Activated B cell treated with CpG ODN at 0.5 μM for 24 hours (primary cell): ENCODE measurements at places on chromosomes 5 and 9. TPM values are rescaled to one million over a fixed set of nuclear protein-coding genes. Genes with fewer than 3 reads are reported as not detected.

The PLAC8L1 gene
- total RNA-seq: 0.37 and 0.78 TPM in 2 replicates

The IL31RA gene
- total RNA-seq: not detected in 2 replicates

The NKD2 gene
- total RNA-seq: 0.16 and 1.1 TPM in 2 replicates

The GPR150 gene
- 0.60 and 1.1 TPM in 2 replicates for total RNA-seq

The TRAF1 gene
- 115 and 130 TPM in 2 replicates for total RNA-seq

DNA sequence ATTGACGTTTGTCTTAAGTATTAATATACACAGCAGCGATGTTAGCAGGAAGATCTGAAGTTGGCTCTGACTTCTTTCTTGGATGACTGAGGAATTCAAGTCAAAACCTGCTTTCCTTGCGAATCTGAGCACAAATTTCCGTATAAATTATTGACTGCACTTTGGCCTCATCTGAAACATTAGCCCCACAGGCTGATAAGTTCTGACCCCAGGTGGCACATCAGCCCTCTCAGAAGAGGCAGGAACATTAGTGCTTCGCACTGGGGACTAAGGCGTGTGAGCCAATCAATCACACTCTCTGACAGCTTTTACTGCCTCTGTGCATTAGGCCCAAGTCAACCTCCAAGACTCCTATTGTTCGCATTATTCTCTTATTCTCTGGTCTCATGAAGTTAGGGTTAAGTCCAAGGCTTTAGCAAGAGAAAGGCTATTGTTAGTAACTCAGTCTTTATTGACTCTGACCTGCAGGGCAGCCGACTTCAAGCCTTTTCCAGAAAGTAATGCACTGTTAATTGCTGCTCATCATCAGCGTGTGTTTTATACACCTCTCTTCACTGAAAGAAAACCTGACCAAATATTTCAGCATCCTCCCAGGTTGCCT, 84.2 kb downstream of the ZNF608 start:
- H3K4me3 ChIP-seq: no peak overlapping the region
- H3K27ac ChIP-seq: no peak overlapping the region
- H3K36me3 ChIP-seq: no peaks in the 10 kb centered on the region
- H3K4me1 ChIP-seq: peaks cover 38% of the 10 kb centered on the region
- DNase-seq: no peak

- H3K4me1 ChIP-seq: no peaks in the 10 kb centered on the region
- no peak for DNase-seq
- H3K4me3 ChIP-seq: no peak overlapping the region
- H3K36me3 ChIP-seq: no peaks in the 10 kb centered on the region
These were observed 7.5 kb downstream of the GABRB2 start for GRCh38 chr5:161539016-161539415.

GRCh38 chr5:93078082-93079038, 502.7 kb downstream of the NR2F1-AS1 start:
- H3K4me1 ChIP-seq: no peaks in the 10 kb centered on the region
- no peak for DNase-seq
- no peak overlapping the region for H3K4me3 ChIP-seq
- no peaks in the 10 kb centered on the region for H3K27me3 ChIP-seq
- H3K36me3 ChIP-seq: no peaks in the 10 kb centered on the region

- no peak overlapping the region for H3K27ac ChIP-seq
- peaks cover 2% of the 10 kb centered on the region for H3K27me3 ChIP-seq
- peak overlapping the region; percentile 29 for H3K4me3 ChIP-seq
These were observed 43.9 kb upstream of the PRRC2B start for GRCh38 chr9:131349881-131350563.

DNA sequence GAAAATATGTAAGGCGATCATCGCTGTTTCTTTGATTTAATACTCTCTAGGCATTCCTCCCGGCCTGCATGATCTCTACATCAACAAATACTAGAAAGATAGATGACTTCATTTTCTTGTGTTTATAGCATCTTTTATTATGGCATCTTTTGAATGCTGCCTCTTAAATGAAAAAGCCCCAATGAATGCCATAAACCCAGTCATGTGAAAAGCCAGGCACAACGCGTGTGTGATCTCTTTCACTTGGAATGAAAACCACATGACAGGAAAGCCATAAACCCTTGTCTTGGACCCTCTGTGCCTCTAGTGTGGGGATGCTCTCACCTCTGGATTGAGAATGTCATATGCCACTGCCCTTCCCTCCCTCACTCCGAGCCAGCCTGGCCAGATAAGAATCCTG, 476.2 kb downstream of the SEMA5A start:
- no peaks in the 10 kb centered on the region for H3K36me3 ChIP-seq
- DNase-seq: no peak
- H3K4me1 ChIP-seq: no peaks in the 10 kb centered on the region
- H3K4me3 ChIP-seq: no peak overlapping the region
- no peak overlapping the region for H3K27ac ChIP-seq

GRCh38 chr5:67146574-67146973, 50.0 kb downstream of the CD180 start:
- H3K4me3 ChIP-seq: no peak overlapping the region
- no peak overlapping the region for H3K27ac ChIP-seq
- H3K27me3 ChIP-seq: no peaks in the 10 kb centered on the region
- peaks cover 34% of the 10 kb centered on the region for H3K36me3 ChIP-seq

GRCh38 chr9:114056527-114056926, 21.6 kb downstream of the AMBP start:
- H3K4me1 ChIP-seq: peaks cover 8% of the 10 kb centered on the region
- H3K27ac ChIP-seq: no peak overlapping the region
- peaks cover 14% of the 10 kb centered on the region for H3K27me3 ChIP-seq
- DNase-seq: no peak

- no peak for DNase-seq
- peaks cover 2% of the 10 kb centered on the region for H3K27me3 ChIP-seq
- H3K36me3 ChIP-seq: no peaks in the 10 kb centered on the region
- H3K27ac ChIP-seq: no peak overlapping the region
These were observed 37.6 kb upstream of the TRMT10B start for GRCh38 chr9:37715991-37716505.

DNA sequence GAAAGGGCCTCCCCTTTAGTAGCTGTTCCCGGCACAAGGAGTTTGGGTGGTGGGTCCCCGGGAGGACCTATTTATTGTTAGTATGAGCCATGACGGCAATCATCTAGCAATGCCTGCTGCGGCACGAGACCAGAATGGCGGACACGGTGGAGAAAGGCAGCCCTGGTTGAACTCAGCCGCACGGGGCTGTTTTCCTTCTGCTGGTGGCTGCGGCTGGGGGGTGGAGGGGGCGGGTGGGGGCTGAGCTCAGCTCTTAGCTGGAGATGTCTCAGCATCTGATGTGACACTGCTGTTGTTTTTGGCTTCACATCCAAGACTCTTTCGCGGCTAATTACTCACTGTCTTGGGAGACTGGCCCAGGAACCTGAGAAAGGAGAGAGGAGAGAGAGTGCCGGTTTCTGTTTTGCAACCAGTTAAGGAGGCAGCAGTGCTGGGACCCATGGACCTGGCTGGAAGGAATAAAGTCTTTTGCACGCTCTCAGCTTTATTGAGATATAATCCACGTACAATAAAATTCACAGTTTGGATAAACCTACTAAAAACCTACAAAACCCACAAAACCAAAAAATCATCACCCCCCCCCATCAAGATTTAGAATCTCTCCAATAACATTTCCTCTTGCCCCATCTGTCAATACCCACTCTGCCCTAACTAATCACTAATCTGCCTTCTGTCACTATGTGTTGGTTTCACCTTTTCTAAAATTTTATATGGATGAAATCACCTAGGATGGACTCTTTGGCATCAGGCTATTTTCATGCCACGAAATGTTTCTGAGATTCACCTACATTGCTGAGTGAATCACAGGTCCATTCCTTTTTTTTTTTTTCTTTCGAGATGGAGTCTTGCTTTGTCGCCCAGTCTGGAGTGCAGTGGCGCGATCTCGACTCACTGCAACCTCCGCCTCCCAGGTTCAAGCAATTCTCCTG, 81.8 kb upstream of the NEURL1B start:
- no peak overlapping the region for H3K4me3 ChIP-seq
- no peak overlapping the region for H3K27ac ChIP-seq
- H3K27me3 ChIP-seq: peaks cover 11% of the 10 kb centered on the region
- no peaks in the 10 kb centered on the region for H3K4me1 ChIP-seq
- no peaks in the 10 kb centered on the region for H3K36me3 ChIP-seq
- DNase-seq: no peak

GRCh38 chr5:43514471-43514815, 505 bp downstream of the C5orf34 start:
- peaks cover 6% of the 10 kb centered on the region for H3K36me3 ChIP-seq
- DNase-seq: no peak
- H3K27ac ChIP-seq: peak overlapping the region; percentile 95
- peaks cover 23% of the 10 kb centered on the region for H3K4me1 ChIP-seq
- H3K27me3 ChIP-seq: no peaks in the 10 kb centered on the region
- H3K4me3 ChIP-seq: peak overlapping the region; percentile 95

DNA sequence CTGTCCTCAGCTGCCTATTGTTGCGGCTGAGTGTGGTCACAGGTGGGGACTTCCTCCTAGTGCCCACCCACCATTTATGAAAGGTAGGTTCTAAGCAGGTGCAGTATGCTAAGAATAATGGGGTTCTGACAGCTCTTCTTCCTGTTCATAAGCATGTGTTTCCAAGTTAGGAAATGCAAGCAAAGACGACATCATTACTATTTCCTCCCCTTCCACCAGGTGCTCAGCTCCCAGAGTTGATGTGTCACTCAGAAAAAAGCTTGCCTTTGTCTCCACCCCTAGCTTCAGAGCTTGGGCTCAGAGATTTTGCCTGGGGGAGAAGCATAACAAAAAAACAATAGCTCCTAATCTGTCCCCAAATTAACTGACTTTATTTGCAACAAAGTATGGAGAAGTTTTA, 1076.7 kb downstream of the NR2F1-AS1 start:
- H3K4me3 ChIP-seq: no peak overlapping the region
- no peaks in the 10 kb centered on the region for H3K4me1 ChIP-seq
- no peak overlapping the region for H3K27ac ChIP-seq
- H3K27me3 ChIP-seq: no peaks in the 10 kb centered on the region

DNA sequence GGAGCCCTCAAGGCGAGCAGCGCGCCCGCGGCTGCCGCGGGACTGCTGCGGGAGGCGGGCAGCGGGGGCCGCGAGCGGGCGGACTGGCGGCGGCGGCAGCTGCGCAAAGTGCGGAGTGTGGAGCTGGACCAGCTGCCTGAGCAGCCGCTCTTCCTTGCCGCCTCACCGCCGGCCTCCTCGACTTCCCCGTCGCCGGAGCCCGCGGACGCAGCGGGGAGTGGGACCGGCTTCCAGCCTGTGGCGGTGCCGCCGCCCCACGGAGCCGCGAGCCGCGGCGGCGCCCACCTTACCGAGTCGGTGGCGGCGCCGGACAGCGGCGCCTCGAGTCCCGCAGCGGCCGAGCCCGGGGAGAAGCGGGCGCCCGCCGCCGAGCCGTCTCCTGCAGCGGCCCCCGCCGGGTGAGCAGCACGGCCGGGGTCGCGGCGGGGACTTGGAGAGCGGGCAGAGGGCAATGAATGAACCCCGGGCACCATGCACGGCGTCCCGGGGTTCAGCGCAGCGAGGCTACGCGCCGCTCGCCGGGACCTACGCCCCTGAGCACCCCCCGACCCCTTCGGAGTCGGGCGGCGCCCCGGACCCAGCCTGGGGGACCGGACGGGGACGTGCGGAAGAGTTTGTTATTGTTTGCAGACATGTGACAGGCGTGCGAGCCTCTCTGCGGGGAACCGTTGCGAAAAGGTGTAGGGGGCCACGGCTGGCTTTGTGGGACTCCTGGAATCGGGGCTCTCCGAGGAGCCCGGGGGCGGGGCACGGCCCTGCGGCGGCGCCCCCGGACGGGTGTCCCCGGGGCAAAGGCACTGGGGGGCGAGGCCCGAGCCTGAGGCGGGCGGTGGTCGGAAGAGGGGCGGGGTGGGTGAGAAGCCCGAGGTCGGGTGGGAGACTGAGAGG, 553 bp downstream of the MAP3K1 start:
- DNase-seq: peak; percentile 60
- peaks cover 56% of the 10 kb centered on the region for H3K4me1 ChIP-seq
- H3K27me3 ChIP-seq: no peaks in the 10 kb centered on the region
- peak overlapping the region; percentile 93 for H3K4me3 ChIP-seq
- peaks cover 25% of the 10 kb centered on the region for H3K36me3 ChIP-seq

GRCh38 chr9:134343637-134344036, 17.4 kb downstream of the RXRA start:
- no peaks in the 10 kb centered on the region for H3K36me3 ChIP-seq
- no peak overlapping the region for H3K27ac ChIP-seq
- peaks cover 31% of the 10 kb centered on the region for H3K4me1 ChIP-seq
- DNase-seq: no peak
- H3K4me3 ChIP-seq: no peak overlapping the region

DNA sequence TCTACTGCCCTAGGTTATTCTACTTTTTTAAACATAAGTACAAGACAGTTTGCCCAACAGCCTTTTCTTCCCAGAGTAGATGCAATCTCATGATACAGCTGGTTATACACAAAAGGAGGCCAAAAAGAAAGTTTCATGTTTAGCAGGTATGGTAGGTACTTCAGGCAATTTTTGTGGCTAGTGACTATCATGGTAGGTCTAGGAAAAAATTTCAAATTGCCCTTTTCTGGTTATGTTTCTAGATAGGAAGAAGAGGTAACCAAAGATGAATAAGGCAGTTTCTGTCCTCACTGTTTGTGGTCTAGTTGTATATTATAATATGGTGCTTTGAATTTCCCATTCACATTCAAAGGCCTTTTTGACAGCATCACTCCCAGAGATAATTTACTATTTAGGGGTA, 19.7 kb downstream of the MEGF9 start:
- DNase-seq: no peak
- H3K4me3 ChIP-seq: no peak overlapping the region
- no peaks in the 10 kb centered on the region for H3K27me3 ChIP-seq
- H3K27ac ChIP-seq: no peak overlapping the region

DNA sequence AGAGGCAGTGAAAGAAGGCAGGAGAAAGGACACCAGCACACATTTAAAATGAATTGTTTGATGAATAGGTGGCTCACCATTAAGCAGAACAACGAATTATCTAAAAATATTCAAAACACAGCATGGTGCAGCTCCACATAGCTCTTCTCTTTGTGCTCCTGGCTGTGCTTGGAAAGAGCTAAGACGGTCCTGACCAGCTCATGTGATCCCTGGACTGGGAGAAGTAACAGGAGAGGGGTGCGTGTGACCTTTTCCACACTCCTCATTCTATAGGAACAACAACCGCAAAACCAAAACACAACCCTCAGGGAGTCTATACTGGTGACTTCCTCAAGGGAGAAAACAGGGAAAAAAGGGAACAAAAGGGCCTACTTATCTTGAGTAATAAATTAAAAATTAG, 140.5 kb downstream of the DIRAS2 start:
- H3K27ac ChIP-seq: no peak overlapping the region
- no peak overlapping the region for H3K4me3 ChIP-seq
- DNase-seq: no peak
- no peaks in the 10 kb centered on the region for H3K27me3 ChIP-seq
- no peaks in the 10 kb centered on the region for H3K4me1 ChIP-seq

DNA sequence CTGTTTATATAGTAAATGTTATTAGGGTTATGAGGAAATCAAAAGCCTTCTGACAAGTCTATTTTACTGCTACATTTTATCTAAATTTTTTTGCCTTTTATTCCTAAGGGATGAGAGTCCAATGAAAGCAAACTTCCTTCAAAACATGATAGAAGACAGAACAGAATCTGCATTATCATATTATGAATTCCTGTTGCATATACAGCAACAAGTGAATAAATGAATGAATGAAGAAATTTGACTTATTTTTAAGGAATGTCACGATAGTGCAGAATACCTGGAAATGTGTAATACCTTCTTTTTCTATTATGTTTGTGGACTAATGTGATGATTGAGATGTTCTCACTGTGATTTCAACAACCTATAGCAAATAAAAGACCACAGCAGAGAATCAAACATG, 13.5 kb upstream of the CAMLG start:
- H3K36me3 ChIP-seq: peaks cover 47% of the 10 kb centered on the region
- H3K27ac ChIP-seq: no peak overlapping the region
- no peaks in the 10 kb centered on the region for H3K4me1 ChIP-seq
- no peaks in the 10 kb centered on the region for H3K27me3 ChIP-seq

- DNase-seq: no peak
- H3K27me3 ChIP-seq: no peaks in the 10 kb centered on the region
- no peaks in the 10 kb centered on the region for H3K36me3 ChIP-seq
- H3K4me3 ChIP-seq: no peak overlapping the region
- H3K4me1 ChIP-seq: no peaks in the 10 kb centered on the region
These were observed 81.9 kb upstream of the RARS1 start for GRCh38 chr5:168404365-168404764.
